ENCODE measurements at places on chromosomes 3 and 15.

GRCh38 chr3:58003093-58003492 is 5.1 kb upstream of the FLNB start:
- DNase-seq: no peak

GRCh38 chr3:71456156-71456555 is 127.4 kb downstream of the FOXP1 start:
- DNase-seq: no peak

GRCh38 chr15:41820791-41821423 is 7.0 kb upstream of the JMJD7 start:
- no peak for DNase-seq

- DNase-seq: no peak
Observed at GRCh38 chr3:53996141-53996874, 104.6 kb upstream of the SELENOK start.

DNA sequence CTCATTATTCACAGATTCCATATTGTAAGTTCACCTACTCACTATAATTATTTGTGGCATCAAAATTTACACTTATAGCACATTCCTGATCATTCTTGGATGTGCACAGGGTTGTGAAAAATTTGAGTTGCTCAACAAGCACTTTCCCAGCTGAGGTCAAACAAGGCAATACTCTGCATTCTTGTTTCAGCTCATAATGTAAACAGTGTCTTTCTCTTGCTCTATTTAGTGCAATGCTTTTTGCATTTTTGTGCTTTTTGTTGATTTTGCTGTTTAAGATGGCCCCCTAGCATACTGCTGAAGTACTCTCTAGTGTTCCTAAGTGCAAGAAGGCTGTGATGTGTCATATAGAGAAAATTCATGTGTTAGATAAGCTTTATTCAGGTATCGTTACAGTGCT is 66.7 kb upstream of the TNIK start:
- no peak for DNase-seq

DNA sequence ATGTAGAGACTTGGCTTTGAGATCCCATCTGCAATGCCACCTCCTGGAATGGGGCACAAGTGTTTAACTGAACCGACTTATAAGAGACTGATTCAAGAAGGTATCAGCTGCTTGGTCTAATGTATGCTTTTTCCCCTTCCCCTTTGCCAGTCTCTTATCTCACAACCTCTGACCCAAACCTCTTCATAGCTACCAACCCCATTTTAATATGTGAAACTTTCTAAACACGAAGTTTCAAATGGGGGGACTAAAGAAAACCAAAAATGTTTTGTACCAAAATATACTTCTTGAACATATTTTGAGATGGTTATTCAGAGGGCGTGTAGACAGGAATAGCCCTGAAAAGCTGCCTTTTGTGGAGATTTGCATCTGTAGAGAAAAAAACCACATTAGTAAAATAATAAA is 73.1 kb downstream of the OXSM start:
- no peak for DNase-seq

- no peak for DNase-seq
Observed at GRCh38 chr3:33758864-33759263, 39.6 kb upstream of the PDCD6IP start.

DNA sequence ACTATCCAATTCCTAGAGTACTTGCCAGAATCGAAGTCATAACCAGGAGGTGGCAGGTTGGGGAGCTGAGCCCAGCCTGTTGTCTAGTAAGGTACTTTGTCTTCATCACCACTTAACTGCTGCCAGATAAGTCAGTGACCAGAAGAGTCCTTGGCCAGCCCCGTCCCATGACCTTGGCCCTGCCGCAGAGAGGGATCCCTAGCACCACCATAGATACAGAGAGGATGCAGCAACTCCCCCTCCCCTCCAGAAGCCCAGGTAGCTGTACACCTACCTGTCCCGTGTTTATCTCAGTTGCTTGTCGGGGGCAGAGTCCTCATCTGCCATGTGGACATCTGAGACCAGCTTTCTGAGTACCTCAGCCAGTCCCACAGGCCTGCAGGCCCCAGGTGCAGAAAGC is 153.6 kb upstream of the TP63 start:
- DNase-seq: no peak

- no peak for DNase-seq
Observed at GRCh38 chr3:183262875-183263378, 9.9 kb downstream of the B3GNT5 start.

DNA sequence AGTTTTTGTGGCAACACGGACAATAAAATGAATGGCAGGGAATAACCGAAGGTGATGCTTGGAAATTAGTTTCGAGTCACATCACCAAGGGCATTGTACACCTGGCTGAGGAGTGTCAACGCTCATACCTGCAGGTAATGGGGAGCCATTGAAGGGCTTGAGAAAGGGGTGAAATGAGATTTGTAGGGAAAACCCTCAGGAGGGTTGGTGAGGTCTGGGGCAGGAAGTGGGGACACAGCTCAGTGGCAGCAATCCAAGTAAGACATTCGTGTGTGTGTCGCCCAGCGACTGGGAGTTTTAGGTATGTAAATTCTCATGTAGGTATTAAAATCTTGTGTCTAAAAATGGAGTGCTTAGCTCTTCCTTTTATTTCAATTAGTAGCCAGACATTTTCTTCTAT is 14.3 kb downstream of the PARP14 start:
- no peak for DNase-seq

DNA sequence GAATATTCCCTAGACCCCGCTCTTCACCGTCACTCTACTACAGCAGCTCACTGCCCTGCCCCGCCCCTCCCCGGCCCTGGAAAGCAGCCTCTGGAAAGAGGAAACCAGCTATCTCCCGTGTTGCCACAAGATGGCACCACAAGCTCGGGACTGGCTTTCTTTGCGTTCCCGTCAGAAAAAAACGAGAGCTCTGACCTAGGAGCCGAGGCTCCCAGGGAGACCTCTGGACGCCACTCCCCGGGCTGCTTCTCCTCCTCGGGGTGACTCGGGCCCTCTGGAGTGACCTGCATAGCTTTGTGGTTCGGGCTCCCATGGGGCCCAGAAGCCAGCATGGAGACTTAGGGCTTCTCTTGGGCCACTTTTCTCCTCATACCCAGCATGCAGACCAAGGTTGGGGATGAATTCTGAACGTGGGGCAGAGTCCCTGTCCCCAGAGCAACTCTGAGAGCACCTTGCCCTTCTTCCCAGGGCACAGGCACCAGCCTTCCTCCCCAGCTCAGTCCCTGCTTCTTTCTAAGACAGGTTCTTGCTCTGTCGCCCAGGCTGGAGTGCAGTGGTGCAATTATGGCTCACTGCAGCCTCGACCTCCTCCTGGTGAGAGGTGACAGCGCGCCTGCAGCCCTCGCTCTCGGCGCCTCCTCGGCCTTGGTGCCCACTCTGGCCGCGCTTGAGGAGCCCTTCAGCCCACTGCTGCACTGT is 19.0 kb downstream of the STOML1 start:
- peak; percentile 70 for DNase-seq

GRCh38 chr3:33644582-33644981 is 73.5 kb downstream of the CLASP2 start:
- no peak for DNase-seq

DNA sequence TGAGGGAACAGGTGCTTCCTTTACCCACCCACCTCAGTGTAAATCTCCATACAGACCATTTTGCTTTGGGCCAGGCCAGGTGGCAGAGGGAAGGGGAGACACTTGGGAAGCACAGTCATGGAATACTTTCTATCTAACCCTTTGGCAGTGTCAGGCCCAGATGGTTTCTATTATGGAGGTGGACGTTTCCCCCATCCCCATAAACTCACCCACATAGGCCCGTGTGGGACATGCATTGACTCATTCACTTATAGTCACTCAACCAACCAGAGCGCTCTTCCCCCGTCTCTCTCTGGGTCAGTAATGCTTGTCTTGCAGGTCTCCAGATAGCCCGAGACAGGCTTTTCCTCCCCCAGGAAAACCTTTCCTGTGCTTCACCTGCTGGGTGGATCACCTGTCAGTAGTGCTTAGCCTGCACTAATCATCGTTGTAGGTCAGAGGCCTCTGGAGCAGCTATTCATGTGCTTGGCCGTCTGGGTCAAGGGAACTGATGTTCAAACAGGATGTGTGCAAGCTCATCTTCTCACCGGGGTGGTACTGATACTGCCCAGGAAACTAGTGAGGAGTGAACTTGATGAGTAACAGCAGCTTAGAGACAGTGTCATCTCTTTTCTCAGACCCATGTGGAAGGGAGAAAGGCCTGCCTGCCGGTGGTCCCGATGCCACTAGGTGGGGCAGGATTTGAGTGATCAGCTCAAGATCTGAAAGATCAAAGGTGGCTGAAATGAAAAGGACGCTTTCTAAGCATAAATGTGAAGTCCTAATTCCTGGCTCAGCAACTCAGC is 67.1 kb downstream of the CEMIP start:
- DNase-seq: no peak

DNA sequence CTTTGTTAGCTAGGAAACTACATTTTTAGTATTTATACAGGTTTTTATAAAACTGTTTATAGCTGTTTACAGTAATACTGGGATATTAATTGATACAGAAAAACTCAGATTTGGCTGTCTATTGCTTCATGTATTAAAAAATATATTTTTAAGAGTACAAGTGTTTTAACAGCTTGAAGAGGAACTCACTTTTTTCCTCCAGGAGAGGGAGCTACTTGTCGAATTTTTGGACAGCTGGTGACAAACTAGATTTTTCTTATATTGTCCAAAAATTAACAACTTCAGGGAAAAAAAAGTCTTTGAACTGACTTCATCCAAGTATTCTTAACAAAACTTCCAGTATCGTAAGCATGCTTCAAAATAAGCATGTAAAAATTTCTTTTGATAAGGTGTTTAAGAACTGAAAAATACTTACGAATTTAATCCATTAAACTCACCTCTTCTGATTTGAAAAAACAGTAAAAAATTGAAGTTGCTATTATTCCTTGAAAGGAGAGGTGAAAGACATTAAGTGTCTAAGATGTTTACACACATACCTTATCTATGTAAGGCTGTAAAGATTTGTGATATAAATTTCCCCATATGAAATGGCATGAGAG is 4.0 kb downstream of the DIPK2A start:
- no peak for DNase-seq

GRCh38 chr15:88605189-88606069 is 15.7 kb upstream of the AEN start:
- DNase-seq: no peak

DNA sequence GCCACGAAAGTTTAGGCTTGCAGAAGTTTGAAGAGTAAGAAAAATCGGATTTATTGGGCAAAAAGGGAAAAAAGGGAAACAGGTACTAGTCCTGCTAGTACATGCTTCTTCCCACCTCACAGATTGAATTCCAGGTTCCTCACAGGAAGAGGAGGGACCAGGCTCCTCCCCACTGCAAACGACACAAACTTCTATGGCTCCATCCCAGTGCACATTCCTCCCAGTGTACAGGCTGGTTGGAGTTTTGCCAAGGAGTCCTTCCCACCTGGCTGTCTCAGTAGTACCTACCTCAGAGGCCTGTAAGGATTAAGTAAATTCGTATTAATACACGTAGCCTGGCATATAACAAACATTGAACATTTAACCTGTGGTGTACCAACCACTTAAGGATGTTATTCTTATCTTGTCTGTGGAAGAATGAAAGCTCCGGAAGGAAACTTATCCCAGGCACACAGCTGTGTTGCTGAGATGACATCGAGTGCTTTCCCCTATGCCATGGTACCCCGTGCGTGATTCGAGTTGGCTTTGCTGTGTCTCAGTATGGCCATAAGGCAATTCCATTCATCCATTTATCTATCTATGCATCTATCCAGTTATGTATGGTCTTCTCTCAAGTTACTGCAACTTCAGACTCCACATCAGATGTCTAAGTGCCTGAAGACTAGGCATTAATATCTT is 294.3 kb downstream of the LRTM1 start:
- no peak for DNase-seq

DNA sequence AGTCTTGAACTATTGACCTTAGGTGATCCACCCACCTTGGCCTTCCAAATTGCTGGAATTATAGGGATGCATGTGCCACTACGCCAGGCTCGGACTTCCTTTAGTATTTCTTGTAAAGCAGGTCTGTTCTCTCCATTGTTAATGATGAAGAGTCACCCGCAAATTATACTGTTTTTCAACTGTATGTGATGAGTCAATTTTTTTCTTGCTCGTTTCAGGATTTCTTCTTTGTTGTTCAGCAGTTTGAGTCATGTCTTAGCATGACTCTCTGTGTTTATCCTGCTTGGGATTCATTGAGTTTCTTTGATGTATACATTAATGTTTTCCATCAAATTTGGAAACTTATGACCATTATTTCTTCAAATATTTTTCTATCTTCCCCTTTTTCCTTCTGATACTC is 28.9 kb downstream of the GRAMD1C start:
- no peak for DNase-seq

GRCh38 chr3:10933805-10934481 is 58.6 kb upstream of the SLC6A1 start:
- DNase-seq: no peak

- no peak for DNase-seq
Observed at GRCh38 chr3:34065901-34066300, 267.5 kb downstream of the PDCD6IP start.

GRCh38 chr3:37458162-37459120 is 284.1 kb upstream of the LRRFIP2 start:
- no peak for DNase-seq

DNA sequence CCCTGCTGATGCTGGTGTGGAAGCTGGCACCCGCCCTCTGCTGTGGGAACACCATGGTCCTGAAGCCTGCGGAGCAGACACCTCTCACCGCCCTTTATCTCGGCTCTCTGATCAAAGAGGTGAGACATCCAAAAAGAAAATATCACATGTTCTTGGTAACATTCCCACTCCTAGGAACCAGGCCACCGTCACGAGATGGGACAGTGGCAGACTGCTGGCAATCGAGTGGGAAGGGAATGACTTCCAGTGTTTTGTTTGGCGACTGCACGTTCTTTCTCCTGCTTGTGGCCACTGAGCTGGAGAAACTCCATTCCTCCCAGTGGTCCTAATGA is 14.3 kb downstream of the ALDH1A3 start:
- no peak for DNase-seq

DNA sequence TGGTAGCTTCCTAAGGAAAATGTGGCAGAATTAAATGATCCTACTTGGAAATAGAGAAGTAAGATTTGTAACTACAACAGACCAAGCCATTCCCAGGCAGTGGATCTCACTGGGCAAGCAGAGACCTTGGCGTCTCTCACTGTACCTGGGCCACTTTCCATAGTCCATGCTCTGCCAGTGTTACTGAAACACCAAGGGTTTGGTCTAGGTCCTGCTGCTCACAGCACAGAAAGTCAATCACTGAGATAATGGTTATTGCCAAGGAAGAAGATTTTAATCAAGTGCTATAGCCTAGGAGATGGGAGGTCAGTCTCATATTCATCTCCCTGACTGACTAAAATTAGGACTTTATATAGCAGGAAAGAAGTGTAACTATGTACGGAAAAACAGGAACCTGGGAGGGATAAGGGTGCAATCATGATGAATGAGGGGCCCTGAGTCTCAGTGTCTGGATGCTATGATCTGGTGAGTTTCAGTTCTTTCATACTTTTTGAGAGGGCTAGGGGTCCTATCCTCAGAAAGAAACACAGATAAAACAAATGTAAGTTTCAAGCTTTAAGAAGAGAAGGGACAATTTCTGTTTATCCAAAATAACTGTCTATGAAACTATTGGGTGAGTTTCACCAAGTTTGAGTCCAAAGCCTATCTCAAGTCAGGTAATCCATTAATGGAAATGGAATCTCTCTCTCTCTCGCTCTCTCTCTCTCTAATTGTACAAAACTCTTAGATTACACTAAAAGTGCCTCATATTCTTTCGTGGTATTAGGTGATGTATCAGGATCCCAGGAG is 20.6 kb downstream of the GPR15 start:
- no peak for DNase-seq

All from T-helper 17 cell (primary cell).